ENCODE measurements at places on chromosomes 3 and 15.
A peak's percentile ranks its signal among the peaks of the same experiment; 100 is the strongest.

- DNase-seq, result no peak
These were observed 404.4 kb upstream of the PROK2 start for GRCh38 chr3:72189339-72189738.

- no peak for DNase-seq
These were observed 473.6 kb downstream of the ROBO2 start for GRCh38 chr3:77513542-77513941.

- DNase-seq, result no peak
These were observed 33.7 kb downstream of the HCN4 start for GRCh38 chr15:73335026-73335425.

DNA sequence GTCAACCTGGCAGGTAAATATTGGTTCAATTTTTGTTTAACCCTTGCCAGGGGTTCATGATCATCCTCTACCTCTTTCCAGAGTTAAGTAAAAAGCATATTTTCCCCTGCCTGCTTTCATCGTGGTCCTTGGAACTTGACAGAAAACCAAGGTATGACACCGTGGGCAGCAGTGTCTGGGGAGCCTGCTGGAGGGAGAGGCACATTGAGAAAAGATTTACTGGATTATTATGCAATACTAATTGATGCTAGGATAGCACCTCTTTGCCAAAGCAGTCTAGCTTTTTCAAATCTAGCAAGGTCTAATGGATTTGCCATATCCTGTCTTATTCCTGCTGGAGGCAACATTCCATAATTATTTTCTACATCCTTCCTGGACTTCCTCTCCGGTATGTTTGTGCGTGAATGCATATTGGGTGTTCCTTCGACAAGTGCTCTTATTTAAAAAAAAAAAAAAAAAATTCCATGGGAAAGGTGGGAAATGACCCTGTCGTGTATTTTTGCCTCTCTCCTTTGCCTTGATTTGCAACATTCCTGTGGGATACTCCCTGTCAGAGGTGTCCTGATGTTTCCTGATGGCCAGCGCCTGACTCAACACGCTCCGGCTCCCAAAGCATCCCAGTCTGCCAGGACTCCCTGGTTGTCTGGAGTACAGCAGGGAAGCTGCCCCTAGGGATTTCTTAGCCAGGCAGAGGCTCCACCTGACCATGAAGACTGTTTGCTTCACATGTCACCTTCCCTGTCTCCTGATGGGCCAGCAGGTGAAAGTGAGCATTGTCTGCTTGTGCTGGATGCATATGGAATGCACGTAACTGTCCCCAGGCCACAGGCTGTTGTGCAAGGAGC, 6.3 kb downstream of the BHLHE40 start:
- no peak for DNase-seq

GRCh38 chr15:49242820-49243219, 72.8 kb downstream of the GALK2 start:
- DNase-seq, result no peak

DNA sequence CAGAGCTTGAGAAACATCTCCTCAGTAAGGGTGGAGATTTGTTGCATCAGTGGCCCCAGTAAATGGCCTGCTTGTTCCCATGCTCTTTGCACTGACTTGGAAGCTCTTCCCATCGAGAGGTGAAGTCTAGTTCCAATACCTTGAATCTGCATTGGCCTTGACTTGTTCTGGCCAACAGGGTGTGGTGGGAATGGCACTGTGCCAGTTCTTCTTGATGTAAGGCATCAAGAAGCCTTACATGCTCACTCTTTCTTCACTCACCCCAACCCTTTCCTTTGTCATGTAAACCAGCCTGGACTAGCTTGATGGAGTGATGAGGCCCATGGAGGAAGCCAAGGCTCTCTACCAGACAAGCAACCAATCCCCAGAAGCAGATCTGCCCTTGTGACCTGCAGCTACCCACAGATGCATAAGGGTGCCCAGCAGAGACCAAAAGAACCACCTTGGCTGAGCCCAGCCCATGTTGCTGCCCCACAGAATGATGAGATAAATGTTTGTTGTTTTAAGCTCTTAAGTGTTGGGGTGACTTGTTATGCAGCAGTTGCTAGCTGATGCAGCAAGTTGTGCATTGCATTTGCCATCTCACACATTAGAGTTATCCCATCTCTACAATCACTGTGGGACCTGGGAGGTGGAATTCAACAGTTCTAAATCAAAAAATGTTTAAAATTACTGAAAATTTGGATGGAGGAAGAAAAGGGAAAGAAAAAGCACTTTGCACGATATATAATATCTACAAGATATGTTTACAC, 11.1 kb upstream of the MGLL start:
- DNase-seq, result no peak

- DNase-seq, result no peak
These were observed 77.0 kb downstream of the ITGA11 start for GRCh38 chr15:68354923-68355322.

DNA sequence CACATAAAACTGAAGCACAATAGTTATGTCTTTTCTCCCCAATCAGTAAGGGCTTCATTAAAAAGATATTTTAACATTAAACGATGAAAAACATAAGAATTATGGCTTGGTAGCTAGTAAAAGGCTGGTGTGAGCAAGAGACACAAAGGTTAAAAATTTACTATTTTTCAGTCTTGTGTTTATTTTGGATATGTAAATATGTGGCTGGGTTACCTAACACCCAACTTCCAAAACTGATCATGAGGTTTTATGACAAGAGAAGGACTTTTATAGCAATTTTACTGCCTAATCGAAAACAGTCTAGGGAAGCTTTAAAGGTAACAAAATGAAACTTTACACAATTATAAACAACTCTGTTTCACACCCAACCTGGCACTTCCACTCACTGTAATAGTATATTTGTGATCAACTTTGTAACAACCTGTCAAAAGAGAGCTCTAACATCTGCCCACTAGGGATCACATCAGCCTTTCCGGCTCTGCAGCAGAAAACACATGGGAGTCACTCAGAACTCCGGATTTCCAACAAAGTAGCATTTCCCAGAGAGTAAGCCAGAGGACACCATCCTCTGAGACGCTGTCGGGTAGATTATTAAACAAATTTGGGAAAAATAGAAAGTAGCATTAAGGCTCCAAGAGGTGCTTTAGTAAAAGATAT, 123.4 kb upstream of the C2CD4B start:
- no peak for DNase-seq

- DNase-seq, result peak; percentile 54
These were observed 1.2 kb upstream of the LCTL start for GRCh38 chr15:66566963-66567531.

DNA sequence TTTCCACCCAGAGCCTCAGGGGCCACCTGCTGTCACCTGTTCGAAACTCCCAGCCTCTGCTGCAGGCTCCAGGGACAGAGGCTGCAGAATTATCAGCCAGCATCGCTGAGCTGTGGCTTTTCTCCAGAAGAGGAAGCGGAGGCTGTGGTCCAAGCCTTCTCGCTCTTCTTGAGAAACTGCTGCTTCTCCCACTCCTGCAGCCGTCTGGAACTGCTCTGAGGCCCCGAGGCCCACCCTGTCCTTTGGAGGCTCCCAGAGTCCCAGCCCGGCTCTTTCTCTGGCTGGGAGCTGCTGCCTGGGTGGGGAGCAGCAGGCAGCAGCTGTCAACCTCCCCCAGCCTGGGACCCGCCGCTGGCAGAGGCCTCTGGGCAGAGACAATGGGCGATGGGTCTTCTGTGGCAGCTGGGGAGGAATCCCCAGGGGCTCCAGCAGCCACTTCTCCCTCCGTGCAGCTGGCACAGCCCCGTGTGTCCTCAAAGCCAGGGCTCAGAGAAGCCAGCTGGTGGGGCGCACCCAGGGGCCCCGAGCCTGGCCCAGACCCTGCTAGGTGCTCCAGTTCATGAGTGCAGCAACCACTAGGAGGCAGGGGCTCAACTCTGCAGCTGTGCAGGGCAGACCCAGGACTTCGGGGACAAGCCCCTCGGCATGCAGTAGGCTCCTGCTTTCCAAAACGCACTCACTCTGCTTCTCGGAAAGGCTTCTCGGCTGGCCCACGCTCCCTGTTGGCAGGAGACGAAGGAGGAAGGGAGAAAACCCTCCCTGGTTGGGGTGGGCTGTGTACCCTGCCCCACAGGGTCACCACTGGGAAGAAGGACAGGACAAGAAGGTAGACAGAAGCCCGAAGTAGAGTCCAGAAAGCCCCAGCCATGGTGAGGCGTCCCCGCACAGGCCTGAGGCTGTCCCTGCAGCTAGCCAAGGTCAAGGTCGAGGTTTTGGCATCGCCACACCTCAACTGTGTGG, 49.9 kb upstream of the FURIN start:
- DNase-seq, result peak; percentile 32

DNA sequence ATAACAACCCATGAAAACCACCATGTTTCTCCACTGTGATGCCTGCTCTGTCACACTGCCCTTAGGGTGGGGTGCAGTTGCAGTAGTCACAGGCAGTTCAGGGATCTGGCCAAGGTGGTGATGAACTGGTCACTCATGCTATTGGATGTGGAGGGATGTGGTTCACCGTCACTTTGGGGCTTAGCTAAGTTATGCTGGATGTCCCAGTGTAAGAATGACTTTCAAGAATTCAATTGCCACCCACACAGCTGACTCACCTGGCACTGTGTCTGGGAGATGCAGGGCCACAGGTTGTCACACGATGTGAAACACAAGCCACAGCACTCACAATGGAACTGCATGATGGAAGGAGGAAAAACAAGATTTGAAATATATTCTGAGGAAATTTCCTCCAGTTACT, 146.1 kb upstream of the CTNNB1 start:
- peak; percentile 11 for DNase-seq

DNA sequence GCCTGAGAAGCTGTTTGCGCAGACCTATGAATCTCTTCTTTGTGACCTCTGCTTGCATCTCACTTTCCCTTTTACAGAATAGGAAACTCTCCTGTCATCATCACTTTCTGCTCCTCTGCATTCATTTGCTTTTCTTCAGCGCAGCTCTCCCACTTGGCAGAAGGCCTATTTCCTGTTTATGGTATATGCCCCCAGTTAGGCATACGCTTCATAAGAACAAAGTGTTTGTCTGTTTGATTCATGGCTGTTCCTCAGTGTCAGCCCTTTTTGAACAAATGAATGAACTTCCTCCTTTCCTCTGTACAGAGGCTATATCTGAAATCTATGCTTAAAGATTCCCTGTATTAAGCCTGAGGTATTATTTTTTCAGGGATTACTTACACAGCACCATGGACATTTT, 1216.9 kb upstream of the GBE1 start:
- no peak for DNase-seq

DNA sequence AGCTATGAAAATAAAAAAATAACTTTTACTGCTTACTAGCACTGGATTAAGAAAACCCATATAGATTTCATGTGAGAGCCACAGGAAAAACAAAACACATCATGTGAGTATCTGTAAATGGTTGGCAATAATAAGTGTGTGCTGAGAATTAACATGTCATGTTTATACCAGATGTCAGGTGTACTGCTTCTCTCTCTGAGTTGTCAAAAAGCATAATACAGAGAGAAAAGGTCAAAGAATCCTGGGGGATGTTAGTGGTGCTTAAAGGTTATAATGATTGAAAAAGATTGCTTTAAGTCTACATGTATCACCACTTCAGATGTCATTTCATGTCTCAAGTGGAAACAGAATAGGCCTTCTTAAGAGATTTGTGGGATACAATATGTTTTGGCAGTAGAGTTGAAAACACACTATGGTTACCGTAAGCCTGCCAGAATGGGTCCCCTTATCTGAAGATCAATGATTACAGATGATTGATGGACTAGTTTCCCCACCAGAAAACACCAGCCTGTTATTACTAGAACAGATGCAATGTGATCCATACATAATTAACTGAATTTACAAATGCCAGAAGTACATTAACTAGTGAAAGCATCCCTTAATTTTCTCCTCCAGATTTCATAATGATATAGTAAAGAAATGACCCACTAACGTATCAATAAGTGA, 204.1 kb downstream of the CNTN3 start:
- no peak for DNase-seq

DNA sequence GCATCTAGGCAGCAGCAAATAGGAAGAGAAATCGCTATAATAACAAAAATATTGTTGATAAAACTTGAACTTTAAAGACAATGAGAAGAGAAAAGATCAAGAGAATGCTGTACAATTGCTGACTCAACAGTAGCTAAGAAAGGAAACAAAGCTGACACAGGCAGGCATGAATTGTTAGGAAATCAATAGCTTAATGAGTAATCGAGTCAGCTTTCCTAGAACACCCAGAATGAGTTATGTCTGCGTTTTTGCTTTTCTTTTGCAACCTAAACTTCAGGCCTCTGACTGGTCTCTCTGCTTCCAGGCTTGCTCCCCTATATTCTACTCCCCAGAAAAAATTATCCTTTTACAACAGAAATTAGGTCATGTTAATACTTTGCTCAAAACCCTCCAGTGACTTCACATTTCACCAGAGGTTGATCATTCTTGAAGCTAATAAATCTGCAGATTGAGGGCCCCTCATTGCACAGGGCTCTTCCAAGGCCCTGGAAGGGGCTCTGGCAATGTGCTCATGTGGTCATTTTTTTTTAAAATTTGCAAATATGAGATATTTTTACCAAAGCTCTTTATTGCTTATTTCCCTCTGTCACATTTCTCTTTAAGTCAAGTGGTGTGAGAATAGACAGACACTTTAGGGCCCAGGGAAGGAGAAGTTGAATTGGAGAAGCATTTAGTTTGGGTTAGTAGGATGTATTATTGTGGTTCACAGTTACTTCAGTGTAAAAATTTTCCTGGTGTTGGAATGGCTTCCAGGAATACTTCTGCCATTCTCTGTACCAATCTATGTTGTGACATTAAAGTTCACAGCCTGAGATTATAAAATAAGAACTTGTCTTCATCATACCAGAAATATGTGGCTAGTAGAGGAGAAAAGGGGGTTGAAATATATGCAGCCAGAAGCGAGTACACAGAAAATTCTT, 116.3 kb downstream of the TMCO5A start:
- no peak for DNase-seq
